ENCODE measurements at places on chromosomes 13 and 19.
A peak's percentile ranks its signal among the peaks of the same experiment; 100 is the strongest.

DNA sequence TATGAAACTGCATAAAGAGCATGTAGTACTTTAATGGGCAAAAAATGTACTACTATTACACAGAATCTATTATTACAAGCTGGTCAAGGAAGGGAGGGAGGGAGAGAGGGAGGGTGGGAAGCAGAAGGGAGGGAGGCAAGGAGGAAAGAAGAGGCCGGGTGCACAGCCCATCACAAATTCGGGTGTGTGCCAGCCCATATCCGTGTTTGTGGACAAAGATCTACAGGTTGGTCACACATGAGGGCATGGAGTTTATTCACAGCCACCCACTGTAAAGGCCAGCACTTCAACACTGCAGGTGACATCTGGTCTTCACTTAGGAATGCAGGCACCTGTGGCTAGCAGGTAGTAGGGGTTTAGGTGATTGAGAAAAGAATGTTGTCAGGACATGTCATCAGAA, 352.5 kb upstream of the NBEA start:
- no peak for DNase-seq

DNA sequence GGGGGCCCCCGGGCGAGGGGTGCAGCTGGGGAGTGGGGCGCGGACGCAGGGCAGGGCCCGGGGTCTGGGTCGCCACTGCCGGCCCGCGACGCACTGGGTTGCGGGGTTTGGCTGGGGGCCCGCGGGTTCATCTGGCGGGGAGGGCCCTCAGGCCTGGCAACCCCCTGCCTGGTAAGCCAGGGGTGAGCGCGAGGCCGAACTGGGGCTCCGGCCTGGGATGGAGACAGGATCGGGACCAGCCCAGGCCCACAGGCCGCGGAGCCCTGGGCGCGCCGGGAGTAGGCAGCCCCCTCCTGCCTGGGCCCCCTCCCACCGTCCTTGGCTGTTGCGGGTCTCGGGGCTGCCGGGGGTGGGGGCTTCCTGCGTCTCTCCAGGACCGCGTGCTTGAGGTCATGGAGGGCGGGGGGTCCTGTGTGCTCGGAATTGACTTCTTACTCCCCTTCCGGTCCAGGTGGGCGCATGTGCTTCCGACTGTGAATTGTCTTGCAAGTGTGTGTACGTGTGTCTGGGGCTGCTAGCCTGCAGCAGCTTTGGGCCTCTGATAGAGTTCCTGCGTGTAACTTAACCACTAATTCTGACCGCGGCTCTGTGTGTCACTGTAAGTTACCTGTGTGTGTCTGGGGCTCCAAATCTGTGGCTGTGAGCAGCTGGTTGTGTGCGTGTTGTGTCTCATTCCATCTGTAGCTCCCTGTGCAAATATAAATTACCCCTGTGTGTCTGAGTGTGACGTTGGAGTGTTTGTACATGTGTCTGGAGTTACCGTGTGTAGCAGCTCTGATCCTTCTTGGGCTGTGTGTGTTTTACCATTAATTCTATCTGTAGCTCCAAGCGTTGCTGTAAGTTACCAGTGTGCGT, 751 bp downstream of the GRAMD1A start:
- peak; percentile 72 for DNase-seq

DNA sequence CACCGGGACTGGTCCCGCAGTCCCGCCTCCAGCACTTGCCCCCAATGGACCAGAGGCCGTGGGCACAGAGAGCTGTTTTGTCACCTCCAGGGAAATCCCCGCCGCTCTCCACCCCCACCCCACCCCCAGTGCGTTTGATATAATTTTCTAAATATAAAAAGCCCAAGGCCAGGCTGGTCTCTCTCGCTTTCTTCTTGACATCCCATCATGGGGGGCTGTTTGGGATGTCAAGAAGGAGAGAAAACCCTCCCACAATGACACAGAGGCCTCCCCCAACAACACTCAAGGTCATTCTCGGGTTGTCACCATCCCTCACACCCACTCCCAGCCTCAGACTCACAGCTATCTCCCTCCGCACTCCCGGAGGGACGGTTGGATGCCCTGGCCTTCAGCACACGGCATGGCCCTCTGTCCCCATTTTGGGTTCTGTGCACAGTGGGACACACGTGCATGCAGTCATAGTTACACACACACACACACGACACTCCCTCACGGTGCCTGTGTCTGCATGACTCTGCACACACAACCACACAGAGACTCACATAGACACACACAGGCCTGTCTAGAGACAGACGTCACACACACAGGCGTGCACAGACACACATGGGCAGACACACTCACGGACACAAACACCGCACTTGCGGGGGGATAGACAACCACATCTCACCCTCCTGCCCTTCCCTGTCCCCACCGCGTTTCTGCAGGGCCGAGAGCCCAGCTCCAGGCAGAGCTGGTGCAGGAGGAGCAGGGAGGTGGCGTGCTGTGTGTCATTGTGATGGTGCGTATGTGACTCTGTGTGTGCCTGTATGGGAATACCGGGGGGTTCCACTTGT, 4.8 kb upstream of the NFIC start:
- no peak for DNase-seq

- DNase-seq, result no peak
These were observed 390.1 kb downstream of the IRS2 start for GRCh38 chr13:109396266-109396665.

DNA sequence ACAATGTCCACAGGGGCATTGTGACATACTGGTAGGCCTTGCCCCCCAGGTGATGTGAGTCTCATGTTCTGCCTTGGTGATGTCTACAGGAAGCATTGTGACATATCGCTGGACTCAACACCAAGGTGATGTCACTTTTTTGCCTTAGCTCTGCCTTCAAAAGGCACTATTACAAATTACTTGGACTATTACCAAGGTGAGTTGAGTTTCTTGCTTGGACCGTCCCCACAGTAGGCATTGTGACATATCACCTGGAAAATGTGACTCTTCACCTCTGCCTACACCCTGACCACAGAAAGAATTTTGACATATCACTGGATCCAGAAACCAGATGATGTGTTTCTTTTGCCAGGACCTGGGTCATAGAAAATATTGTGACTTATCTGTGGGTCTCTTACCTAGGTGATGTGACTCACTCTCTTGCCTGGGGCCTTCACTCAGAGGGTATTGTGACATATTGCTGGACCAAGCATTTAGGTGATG, 60.6 kb upstream of the ZNF724 start:
- no peak for DNase-seq

DNA sequence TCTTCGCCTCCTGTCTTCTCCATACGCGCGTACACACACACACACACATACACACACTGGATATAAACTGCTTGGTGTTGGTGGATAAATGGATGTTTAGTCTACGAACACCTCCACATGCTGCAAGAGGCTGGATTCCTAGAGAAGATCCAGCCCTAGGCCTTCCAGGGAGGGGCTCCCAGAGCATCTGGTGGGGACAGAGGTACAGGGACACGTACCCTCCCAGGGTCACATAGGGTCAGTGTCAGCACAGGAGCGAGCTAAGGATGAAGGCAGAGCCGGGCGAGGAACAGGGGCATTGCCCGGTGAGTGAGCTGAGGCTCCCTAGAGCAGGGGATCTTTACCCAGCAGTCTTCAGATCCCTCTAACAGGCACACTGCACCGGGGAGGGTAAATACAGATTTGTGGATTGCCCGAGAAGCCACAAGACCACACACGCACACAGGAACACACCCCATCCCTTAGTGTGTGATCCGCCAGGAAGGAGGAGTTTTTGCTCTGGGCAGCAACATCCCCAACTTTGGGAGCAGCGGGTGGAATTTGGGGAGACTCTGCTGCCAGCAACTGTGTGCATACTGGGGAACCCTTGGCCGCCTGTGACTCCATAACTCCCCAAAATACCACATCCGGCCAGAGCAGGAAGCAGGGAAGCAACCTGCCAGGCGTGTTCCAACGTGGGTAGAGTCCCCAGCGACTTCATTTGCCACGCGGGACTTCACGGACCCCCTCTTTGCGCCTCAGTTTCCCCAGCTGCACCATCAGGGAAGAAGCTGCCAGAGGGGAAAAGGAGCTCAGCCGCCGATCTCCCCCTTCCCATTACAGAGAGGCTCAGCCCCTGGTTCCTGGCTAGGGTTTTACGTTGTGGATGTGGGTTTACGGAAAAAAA, 5.8 kb upstream of the TLE2 start:
- DNase-seq, result peak; percentile 41

Data from central memory CD4-positive, alpha-beta T cell (primary cell).